GM12878 (cell line): ENCODE measurements at places on chromosomes 2 and 18.

- DNase-seq, result no peak
These were observed 11.8 kb downstream of the CYP27C1 start for GRCh38 chr2:127208313-127208712.

DNA sequence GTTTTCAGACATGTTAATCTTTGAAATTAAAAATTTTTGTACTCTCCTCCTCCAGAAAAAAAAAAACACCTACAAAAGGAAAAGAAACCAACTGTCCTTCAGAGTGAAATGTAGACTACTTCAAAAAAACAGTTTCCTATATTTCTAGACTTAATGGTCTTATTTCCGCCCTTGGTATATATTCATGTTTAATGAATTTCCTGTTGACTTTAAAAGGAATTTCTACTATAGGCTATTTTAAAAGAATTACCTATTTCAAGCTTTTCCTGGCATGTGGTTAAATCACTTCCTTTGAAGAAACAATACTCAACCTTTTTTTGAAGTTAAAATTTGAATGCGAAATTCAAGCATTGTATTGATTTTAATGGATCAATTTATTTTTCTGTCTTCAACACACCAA is 29.2 kb downstream of the GULP1 start:
- no peak for DNase-seq

GRCh38 chr18:56167366-56167765 is 471.0 kb downstream of the TXNL1 start:
- DNase-seq, result no peak

- DNase-seq, result no peak
These were observed 120.8 kb downstream of the ESCO1 start for GRCh38 chr18:21479721-21480120.

DNA sequence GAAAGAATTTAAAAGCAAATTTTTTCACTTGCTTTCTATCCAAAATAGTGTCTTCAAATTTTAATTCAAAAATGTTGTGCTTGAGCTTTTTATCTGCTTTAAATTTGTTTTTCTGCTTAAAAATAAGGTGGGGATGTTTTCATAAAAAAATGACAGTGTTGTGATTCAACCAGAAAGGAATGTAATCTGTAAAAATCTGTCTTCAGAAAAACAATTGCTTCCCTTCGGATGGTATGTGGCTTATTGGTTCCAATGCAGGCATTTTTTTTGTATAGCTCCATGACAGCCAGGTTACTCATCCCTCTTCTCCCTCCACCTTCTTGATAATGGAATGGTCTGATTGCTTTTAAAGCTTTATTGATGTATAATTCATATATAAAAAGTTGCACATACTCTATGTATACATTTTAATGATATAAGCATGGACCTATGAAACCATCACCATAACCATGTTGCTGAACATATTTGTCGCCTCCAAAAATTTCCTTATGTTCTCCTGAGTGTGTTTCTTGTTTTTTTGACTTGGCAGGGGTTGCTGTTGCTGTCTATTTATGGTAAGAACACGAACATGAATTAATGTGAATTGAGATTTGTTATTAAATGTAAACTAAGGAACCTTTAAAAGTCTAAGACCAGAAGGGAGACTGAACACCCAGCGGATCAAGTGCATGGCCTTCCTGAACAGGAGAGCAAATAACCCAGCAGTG is 363.7 kb upstream of the SPHKAP start:
- no peak for DNase-seq

DNA sequence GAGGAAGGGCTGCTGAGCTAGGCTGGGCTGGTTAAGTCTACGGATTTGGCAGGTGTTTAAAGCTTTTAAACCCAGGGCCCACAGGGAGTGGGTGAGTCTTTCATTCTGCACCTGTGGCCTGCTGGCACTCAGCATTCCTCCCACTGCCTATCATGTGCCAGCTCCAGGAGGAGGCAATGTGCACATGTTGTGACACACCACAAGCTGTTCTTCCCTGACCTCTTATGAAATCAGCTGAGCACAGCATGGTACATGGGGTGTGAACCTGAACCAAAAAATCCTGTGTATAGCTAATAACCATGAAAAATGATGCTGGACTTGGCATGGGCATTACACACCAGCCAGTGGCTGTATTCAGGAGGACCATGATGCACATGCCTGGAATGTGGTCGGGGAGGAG is 297.9 kb upstream of the MMADHC start:
- no peak for DNase-seq

- peak; percentile 38 for DNase-seq
These were observed 35.4 kb downstream of the STAT4 start for GRCh38 chr2:191115391-191115790.

DNA sequence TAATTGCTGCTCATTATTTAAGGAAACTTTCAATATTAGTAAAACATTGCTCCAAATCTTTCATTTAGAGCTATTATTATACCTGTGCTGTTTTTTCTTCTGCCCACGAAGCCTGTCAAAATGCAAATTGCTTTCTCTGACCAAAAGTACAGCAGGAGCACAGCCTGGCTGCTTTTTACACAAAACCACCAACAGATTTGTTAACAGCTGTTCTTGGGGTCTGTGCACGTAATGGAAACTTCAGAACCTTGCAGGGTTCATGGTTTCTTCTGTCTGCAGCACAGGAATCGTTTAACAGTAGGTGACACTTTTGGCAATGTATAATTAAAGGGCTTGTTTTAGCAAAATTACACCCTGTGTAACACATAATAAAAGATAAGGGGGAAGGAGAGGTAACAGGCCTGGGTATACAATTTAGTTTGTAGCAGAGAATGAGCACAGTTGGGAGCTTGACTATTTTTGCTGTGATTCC is 447.3 kb downstream of the KCNJ3 start:
- DNase-seq, result peak; percentile 94

GRCh38 chr18:23166891-23167541 is 31.7 kb downstream of the CABLES1 start:
- DNase-seq, result no peak

GRCh38 chr18:76602191-76602590 is 107.1 kb upstream of the ZNF516 start:
- no peak for DNase-seq

DNA sequence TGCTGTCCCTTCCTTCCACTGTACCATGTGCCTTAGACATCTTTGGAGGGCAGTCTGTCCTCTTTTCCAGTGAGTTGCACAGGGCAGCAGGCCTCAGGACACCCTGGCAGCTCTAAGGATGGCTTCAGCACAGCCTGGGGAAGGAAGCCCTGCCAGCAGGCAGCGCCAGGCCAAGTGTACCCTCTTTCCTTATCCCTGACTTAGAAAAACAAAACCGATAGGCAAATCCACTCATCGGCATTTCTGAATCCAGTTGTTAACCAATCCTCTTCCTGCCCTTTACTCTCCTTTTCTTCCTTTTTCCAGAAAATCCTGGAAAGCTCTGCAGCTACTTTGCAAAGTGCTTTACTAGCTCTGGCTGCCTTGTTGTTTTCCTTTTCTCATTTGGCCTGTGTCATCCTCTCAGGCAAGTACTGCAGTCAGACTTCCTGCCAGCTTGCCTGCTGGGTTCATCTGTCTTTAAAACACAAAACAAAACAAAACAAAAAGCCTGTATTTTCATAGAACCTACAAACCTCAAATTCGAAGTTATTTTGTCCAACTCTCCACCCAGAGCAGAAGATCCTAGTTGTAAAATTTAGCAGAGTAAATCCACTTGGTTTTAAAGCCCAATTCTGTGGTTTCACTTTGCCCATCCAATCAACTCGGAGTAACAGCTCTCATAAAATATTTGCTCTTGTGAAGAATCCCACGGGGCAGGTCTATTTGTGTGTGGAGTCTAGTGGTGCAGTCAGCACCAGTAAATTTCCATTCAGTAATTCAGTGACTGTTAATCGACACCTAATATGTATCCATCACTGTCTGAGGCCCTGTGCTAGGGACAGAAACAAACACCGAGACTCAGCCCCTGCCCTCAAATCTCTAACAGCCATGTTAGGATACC is 45.2 kb downstream of the PCBP1 start:
- no peak for DNase-seq

DNA sequence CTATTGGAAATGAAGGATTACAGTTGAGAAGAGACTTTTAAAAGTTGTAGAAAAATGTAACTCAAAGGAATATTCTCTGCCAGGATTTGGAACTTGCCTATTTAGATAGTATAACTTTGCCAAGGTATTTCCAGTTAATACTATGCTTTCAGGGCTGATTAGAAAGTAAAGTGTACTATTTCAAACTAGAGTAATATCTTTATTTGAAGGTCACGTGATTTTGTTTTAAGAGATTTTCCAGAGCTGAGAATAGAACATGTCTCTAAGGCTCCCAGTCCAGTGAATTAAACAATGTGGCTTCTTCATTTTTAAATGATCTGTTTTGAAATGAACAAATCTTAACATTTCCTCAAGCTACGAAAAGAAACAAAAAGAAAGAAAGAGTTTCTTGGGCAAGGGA is 53.9 kb downstream of the CCDC148 start:
- DNase-seq, result no peak

GRCh38 chr2:129730979-129731378 is 248.5 kb upstream of the RAB6C start:
- DNase-seq, result no peak

- no peak for DNase-seq
These were observed 9.7 kb upstream of the SLC39A10 start for GRCh38 chr2:195647302-195647701.

DNA sequence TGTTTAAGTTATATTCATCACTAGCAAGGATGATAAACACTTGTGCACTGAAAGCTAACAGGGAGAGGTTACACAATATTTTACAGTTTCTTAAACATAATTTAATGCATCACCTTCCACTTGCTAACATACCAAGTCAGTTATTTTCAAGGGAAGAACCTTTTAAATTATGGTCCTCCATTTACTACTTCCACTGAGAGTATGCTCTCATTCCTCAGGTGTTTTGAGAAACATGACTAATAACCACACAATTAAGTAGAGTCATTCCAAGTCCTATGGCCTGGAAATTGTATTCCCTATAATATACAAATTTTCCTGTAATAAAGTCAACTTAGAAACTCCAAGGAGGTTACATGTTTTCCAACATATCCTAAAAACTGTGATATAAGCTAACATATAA is 152.3 kb upstream of the STON1 start:
- DNase-seq, result no peak

DNA sequence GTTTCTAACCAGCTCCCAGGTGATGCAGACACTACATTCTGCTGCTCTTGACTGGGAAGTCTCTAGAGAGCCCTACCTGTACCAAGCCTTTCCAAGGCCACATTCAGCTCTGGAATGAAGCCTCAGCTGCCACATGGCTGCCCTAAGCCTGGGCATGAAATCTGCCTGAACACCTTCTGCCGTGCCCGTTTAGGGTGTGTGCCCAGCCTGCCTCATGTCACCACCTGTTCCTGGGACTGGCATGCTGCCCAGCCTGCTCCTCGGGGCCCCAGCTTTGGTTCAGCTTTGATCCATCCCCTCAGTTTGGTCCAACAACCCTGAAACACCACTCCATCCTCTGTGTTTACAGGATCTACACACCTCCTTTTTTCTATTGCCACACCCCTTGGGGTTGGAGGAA is 210.9 kb downstream of the L3MBTL4 start:
- DNase-seq, result no peak

GRCh38 chr2:169129703-169130243 is 60.4 kb downstream of the DHRS9 start:
- no peak for DNase-seq

- DNase-seq, result no peak
These were observed 92.6 kb downstream of the UPP2 start for GRCh38 chr2:158194229-158194628.

DNA sequence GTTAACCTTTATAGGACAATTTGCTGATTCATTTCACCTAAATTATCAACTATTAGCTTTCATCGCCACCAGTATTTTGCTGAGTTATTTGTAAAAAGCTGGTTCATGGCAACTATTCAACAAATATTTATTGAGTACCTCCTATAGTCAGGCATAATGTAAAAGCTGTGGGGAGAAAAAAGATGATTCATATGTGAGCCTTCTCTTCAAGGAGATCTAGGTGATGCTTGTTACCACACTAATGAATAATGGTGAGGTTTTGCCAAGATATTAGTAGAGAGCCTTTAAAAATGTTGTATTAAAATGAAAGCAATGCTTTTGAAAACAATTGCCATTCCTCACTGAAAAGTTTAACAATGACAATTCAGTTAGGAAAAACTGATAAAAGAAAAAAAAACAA is 187.8 kb downstream of the ANKRD44 start:
- DNase-seq, result no peak

- no peak for DNase-seq
These were observed 58.4 kb downstream of the SPIRE1 start for GRCh38 chr18:12599543-12599942.

- DNase-seq, result no peak
These were observed 217.6 kb upstream of the ETAA1 start for GRCh38 chr2:67179526-67179925.

GRCh38 chr2:65666156-65666725 is 233.8 kb upstream of the SPRED2 start:
- DNase-seq, result peak; percentile 54

- no peak for DNase-seq
These were observed 183.0 kb upstream of the ZC3H15 start for GRCh38 chr2:186303091-186303490.

DNA sequence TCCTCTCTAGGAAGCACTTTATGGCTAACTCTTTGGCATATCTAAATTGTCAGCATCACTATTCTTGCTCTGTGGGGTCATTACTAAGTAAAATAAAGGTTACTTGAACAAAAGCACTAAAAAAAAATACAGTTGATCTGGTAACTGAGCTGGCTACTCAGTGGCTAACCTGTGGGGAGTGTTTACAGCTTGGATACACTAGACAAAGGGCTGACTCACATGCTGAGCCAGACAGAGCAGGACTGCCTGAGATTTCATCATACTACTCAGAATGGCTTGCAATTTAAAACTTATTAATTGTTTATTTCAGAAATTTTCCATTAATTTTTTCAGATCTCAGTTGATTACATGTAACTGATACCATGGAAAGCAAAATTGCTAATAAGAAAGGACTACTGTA is 1690.4 kb upstream of the SLC39A10 start:
- no peak for DNase-seq

GRCh38 chr2:43676322-43677050 is at the start of gene C1GALT1C1L:
TSS of gene C1GALT1C1L (minus strand) at chr2:43676429. CDS start at chr2:43676322, 107 bp downstream.
- no peak for DNase-seq

- DNase-seq, result no peak
These were observed 68.7 kb upstream of the CABLES1 start for GRCh38 chr18:23066504-23067039.

DNA sequence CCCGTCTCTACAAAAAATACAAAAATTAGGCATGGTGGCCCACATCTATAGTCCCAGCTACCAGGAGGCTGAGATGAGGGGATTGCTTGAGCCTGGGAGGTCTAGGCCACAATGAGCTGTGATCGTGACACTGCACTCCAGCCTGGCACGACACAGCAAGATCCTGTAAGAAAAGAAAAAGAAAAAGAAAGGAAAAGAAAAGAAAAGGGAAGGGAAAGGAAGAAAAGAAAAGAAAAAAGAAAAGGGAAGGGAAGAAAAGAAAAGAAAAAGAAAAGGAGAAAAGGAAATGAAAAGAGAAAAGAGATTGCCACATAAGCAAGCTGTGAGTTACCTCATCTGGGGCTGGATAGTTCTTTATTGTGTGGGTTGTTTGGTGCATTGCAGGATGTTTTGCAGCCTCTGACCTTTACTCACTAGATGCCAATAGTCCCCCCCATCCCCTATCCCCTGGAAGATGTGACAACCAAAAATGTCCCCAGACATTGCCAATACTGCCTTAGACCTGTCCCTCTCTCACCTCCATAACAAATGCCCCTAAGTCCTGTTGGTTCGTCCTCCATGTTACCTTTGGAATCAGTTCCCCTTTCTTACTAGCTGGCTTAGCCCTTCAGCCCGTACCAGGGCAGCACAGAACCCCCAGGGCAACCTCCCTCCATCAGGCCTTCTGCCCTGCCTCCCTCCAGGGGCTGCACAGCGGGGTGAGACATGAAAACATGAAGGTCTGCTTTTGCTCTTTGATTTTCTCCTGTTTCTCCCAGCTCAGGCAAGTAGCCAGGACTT is 8.9 kb downstream of the ASPRV1 start:
- DNase-seq, result no peak
